ENCODE measurements at places on chromosomes 5 and 9.

DNA sequence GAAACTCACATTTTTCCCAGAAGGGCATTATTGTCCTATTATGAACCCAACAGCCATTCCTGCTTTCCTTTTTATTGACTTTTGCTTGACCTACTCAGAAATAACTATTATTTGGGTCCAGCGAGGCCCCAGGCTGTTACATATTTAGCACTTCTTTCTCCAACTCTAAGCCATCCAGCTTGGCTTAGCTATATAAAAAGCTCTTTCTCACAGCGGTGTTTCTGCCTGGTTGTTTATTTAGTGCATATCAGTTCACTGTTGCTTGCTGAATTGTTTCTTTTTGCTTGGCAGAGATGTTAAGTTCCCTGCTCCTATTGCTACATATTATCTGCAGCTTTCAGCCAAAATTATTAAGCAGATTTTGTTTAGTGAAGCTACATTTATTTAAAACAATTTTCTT, 1156.8 kb upstream of the SEMA6A start:
- no peak for DNase-seq

DNA sequence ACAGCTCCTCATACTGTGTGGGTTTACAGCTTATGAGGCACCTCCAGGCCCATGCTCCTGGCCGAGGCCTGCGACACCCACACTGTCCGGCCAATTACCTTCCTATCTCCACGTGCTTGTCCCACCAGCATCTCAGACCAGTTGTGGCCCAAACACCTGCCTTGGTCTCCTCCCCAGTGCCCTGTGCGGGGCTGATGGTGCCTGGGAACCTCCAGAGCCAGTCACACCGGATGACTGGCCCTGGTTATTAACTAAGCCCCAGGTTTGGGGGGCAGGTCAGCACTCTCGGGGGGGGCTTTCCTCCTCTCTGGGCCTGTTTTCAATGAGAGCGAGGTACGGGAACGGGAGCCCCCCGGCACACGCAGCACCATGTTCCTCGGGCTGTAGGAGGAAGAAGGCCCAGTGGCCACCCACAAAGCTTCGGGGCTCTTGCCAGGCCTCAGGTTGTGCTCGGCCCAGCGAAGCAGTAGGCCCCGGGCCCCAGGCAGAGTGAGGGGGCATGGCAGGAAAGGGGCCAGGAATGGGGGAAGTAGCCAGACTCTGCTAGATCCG, 76.0 kb upstream of the PHYKPL start:
- DNase-seq, result no peak

DNA sequence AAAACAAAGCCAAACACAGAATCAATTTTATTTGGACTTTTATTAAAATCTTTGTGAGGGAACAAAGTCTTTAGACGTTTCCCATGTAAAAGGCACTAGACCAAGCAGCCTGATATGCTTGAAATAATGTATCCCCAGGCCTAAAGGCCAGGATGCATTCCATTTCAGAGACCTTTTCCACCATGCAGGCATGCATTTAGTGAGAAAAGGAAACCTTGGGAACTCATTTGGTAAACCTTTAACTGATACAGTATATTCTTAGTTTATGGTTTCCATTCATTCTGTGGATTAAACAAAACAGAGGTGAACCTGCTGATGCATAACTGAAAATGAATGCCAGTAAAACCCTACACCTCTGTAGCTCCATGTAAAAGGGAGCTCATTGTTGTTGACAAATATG, 600.0 kb downstream of the NR2F1-AS1 start:
- no peak for DNase-seq

DNA sequence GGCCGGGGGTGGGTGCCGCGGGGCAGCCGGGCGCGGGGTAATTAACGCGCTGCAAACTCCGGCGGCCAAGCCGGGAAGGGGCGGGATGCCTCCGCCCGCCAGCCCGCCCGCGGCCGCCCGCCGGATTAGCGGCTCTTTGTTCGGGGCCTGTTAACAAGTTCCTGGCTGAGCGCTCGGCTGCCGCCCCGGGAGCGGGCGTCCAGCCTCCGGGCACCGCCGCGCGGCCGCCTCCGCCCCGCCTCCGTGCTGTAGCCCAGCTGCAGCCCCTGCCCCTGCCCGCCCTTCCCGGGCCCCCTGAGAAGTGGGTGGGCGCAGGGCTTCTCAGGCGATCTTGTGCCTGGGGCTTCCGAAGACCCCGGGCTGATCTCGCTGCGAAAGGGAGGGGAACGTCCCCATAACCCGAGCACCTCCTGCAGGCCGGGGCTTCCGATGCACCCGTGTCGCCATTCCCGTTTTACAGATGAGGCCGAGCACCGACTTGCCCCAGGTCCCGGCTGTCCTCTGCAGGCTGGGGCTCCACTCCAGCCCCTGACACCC, 7.5 kb downstream of the UNC5A start:
- no peak for DNase-seq

- no peak for DNase-seq
These were observed 80.8 kb upstream of the GNAQ start for GRCh38 chr9:78112406-78112805.

DNA sequence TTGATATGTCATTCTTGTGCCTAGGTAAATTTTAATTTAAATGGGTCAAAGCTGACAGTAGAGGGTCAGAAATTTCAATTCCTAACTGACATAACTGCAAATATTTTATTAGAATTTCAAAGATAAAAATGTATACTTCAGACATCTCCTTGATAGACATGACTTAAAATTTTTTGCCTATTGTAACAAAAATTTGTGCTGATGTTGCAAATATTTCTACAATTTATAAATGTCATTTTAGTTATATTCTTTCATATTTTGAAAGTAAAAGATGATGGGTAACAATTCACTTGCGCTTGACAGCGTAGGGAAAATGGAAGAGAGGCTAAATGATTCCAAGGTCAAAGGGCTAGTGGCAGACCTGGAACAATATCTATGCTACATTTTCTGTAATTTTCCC, 220.3 kb upstream of the ST8SIA4 start:
- no peak for DNase-seq

DNA sequence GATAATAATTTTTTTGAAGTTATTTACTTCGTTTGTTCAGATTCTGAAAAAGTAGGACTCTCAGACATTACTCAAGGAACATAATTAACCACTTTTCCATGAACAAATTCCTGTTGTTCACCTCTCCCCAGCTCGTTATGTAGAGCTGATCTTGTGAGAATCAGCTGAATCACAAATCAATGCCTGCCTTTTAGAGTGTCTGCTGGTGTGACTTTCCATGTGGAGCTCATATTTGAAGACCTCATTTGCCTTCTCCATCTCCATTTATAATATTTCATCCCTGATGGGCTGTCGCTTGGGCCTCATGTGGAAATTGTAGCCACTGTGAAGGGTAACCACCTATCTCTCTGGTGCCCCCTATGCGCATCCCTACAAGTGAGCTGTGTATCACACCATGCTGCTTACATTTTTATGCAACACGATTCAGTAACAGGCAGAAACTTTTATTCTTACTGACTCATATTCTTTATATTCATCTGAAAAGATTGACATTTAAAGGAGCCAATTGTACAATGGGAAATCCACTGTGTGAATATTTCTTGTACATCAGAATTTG, 111.3 kb downstream of the STK32A start:
- no peak for DNase-seq

DNA sequence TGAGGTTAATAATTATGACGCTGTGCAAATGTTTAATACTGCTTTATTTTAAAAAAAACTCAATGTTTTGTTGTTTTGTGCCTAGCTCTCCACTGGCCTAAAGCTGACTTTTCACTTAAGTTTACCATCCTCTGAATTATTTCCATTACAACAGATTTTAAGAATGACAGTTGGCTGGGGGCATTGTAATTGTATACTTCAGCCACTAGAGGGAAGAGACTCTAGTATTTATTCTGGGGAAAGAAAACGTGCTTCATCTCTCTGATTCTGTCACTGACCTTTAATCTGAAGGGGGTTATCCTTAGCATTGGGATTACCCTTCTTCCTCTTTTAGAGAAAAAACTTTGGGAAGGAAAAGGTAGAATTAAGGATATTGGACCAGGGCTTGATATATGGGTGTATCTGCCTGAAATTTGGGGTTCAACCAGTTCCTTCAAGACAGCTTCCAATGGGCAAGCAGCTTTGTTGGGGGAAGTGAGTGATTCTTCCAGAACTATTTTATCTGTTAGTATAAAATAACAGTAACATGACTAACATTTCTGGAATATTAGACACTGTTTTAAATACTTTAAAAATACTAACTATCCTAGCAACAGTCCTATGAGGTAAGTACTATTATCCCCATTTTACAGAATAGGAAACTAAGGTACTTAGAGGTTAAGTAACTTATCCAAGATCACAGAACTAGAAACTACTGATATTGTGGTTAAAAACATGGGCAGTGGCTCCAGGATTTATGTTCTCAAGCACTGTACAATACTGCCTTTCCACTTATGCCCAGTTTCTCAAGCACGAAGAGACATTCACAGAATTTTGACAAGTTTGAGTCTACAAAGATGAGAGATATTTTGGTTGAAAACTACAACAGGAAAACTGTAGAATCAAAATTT, 208.4 kb downstream of the CD180 start:
- no peak for DNase-seq

GRCh38 chr5:5588386-5588785, 165.9 kb downstream of the ICE1 start:
- DNase-seq, result peak; percentile 39

- peak; percentile 90 for DNase-seq
These were observed 1.8 kb downstream of the PDLIM4 start for GRCh38 chr5:132259069-132259851.
